Esophagus squamous epithelium (tissue), 5 donors: ENCODE measurements at places on chromosomes 12 and 14.

DNA sequence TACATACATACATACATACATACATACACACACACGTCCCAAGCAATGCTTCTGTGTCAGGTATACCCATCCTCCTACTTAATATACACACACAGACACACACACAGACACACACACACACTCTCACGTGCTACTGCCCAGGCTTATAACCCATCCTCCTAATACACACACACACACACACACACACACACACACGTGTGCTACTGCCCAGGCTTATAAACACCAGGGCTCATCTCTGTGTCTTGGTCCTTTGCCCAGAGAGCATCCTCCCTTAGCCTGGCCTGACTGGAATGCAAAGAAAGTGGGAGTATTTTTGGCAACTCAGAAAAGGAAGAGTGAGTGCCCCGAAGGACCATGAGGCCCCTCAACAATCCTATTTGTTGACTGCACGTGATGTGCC lies 129.0 kb downstream of the RBM19 start:
- DNase-seq, result no peak
- no peaks in the 10 kb centered on the region for H3K4me1 ChIP-seq
- no peak overlapping the region for H3K4me3 ChIP-seq
- H3K36me3 ChIP-seq, result no peaks in the 10 kb centered on the region

DNA sequence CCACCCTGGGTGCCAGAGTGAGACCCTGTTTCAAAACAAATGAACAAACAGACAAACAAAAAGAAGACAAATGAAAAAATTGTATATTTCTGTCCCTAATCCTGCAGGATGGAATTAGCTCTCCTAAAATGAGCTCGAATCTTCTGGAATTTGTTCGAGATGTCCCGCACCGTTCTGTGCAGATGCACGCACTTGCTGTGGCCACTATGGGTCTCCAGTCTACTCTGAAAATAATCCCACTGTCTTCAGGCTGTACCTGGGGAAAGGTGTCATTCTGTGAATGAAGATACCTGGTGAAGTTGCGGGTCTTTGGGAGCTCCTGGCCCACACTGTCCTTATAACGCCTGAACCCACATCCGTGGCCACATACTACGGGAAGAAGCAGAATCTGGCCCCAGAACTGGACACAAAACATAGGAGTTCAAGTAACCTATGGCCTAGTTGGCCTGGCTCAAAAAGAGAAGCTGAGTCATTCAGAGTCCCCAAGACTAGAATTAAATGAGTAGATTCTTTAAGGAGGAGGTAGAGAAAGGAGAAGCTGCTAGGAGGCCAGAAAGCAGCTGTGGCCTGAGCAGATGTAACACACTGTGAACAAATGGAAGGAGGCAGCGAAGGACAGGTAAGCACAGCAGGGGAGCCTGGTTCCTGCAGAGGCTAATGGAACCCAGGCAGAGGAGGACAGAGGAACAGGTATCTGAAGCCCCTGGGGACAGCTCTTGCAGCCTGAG lies 108.6 kb downstream of the FOXN3 start:
- H3K4me1 ChIP-seq, result peaks cover 17% of the 10 kb centered on the region
- H3K27me3 ChIP-seq, result no peaks in the 10 kb centered on the region
- H3K4me3 ChIP-seq, result no peak overlapping the region
- no peaks in the 10 kb centered on the region for H3K36me3 ChIP-seq
- no peak overlapping the region for H3K27ac ChIP-seq

DNA sequence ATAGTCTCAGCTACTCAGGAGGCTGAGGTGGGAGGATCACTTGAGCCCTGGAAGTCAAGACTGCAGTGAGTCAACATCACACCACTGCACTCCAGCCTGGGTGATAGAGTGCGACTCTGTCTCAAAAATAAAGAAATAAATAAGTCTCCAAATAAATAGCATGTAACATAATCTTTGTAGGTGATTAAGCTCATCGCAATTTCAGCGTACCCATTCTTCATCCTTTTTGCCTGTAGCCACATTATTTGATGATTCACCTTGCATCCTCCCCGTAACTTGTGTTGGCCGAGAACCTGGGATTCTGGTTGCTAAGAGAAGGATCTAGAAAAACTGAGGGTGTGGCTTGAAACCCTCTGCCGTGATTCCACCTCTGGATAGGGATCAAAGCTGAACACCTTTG lies 115.1 kb downstream of the GALC start:
- no peak for DNase-seq
- H3K4me3 ChIP-seq, result no peak overlapping the region
- no peak overlapping the region for H3K27ac ChIP-seq
- H3K4me1 ChIP-seq, result no peaks in the 10 kb centered on the region
- no peaks in the 10 kb centered on the region for H3K27me3 ChIP-seq
- H3K36me3 ChIP-seq, result no peaks in the 10 kb centered on the region

DNA sequence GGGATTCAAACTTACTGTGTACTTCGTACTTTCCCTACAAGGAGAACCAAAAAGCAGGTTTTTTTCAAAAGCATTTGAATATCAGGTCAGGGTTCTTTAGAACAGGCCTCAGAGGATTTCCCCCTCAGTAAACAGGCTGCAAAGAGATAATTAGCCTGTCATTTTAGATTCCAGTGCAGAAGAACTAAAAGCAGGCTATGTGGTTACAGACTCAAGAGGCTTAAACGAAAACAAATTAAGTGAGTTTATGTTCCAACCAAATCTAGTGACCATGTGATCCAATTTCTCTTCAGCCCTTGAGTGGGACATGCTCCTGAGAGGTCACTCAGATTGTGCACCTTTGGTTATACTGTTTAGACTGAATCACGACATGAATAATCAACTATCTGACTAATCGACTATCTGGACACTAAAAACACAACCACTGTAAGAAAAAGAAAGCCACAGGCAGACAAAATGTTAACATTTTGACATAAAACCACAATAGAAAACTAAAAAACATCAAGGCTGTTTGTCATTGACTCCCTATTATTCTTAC lies 4.5 kb downstream of the TMED8 start:
- no peak overlapping the region for H3K4me3 ChIP-seq
- peaks cover 19% of the 10 kb centered on the region for H3K4me1 ChIP-seq
- no peaks in the 10 kb centered on the region for H3K27me3 ChIP-seq
- no peak overlapping the region for H3K27ac ChIP-seq
- no peaks in the 10 kb centered on the region for H3K36me3 ChIP-seq

DNA sequence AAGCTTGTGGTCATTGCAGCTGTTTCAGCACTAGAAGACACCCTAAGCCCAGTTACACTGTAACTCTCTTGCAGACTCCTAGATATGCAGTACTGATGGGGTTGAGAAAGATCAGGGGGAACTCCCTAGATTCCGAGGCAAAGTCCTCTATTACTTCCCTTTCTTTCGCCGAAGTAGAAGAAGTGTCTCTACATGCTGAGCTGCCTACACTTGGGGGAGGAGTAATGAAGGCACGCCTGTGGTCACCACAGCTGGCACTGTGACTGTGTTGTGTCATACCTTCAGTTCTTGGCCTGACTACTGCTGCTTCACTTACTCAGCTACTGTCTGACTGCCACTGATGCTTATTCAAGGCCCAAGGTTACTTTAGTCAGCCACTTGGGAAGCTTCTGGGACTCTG lies 35.1 kb upstream of the RPL10L start:
- no peaks in the 10 kb centered on the region for H3K4me1 ChIP-seq
- H3K4me3 ChIP-seq, result no peak overlapping the region
- H3K27me3 ChIP-seq, result no peaks in the 10 kb centered on the region
- H3K36me3 ChIP-seq, result no peaks in the 10 kb centered on the region
- H3K27ac ChIP-seq, result no peak overlapping the region
- no peak for DNase-seq

DNA sequence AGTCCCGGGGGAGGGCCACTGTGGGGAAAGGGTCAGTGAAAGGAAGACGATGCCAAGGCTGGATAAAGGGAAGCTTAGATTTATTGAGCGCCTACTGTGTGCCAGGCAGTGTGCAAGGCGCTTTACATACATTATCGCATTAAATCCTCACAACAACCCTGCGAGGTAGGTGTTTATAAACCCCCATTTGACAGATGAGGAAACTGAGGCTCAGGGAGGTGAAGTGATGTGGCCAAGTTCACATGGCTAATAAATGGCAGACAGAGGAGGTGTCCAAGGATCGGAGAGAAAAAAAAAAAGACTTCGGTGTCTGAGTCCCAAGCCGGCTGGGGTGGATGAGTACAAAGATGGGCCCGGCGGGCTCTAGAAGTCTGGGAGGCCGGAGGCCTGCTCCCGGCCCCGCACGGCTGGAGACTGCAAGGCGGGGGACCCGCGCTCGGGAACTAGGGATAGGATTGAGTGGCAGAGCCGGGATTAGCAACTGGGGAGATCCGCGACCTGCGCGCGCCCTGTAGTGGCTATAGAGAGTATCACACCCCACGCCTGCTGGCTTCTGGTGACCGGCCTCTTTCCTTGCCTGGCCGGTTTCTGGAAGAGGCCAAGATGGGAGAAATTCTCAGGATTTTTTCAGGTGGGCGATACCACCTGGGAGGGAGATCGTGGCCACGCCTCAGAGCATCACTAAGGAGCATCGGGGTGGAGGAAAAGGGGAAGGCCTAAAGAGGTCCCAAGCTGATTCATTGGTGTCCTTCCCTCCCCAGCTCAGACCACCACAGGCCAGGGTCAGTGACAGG lies 3.9 kb downstream of the DDN start:
- peak overlapping the region; percentile 31 for H3K4me3 ChIP-seq
- H3K36me3 ChIP-seq, result no peaks in the 10 kb centered on the region
- no peak for DNase-seq
- peaks cover 32% of the 10 kb centered on the region for H3K4me1 ChIP-seq
- H3K27me3 ChIP-seq, result no peaks in the 10 kb centered on the region

- H3K36me3 ChIP-seq, result no peaks in the 10 kb centered on the region
- H3K27me3 ChIP-seq, result no peaks in the 10 kb centered on the region
- H3K4me3 ChIP-seq, result no peak overlapping the region
- no peak for DNase-seq
- H3K27ac ChIP-seq, result no peak overlapping the region
Observed at GRCh38 chr12:106037524-106038298, 101.0 kb downstream of the NUAK1 start.

DNA sequence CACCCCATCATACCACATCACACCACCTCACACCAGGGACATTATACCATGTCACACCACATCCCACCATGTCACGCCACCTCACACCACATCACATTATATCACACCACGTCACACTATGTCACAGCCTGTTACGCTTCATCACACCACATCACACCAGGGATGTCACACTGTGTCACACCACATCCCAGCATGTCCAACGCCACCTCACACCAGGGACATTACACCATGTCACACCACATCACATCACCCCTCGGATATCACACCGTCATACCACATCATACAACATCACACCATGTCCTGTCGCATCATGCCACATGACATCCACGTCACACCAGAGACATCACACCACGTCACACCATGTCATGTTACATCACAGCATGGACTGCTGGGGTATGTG lies 235.5 kb downstream of the TMEM121 start:
- H3K4me1 ChIP-seq, result no peaks in the 10 kb centered on the region
- no peaks in the 10 kb centered on the region for H3K36me3 ChIP-seq
- H3K27me3 ChIP-seq, result no peaks in the 10 kb centered on the region
- H3K27ac ChIP-seq, result no peak overlapping the region
- H3K4me3 ChIP-seq, result no peak overlapping the region
- no peak for DNase-seq

DNA sequence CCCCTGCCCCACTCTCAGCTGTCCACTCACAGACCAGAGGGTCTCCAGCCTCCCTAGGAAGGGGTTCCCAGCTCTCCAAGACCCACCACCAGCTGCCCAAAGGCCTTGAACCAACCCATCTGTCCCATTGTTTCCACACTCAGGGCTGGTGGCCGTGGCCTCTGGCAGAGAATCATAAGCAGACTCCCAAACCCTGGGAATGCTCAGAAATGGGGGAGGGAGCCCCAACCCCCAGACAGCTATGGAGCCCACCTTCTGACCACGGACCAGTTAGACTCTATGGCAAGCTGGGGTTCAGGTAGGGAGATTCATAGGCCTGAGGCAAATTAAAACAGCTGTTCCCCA lies 280.0 kb downstream of the DPF3 start:
- H3K4me1 ChIP-seq, result peaks cover 15% of the 10 kb centered on the region
- H3K27ac ChIP-seq, result no peak overlapping the region

GRCh38 chr12:4114986-4115385 lies 158.6 kb upstream of the CCND2 start:
- no peak overlapping the region for H3K27ac ChIP-seq
- DNase-seq, result no peak
- no peak overlapping the region for H3K4me3 ChIP-seq
- no peaks in the 10 kb centered on the region for H3K27me3 ChIP-seq

DNA sequence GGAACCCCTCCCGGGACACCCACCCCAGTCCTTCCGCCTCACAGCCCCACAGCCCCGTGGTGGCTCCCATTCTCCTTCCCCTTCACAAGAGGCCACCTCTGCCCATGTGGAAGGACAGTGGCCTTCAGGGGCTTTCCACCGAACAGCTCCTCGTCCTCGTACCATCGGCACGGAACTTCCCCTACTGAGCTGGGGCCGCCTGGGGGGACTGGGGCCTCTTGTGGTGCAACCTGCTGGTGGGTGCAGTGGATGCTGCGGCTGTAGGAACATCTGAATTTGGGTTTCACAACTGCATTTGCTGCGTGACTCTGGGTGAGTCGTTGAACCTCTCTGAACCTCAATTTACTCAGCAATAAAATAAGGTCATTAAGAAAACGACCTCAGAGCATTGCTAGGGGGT lies 50.9 kb downstream of the RFLNA start:
- no peak for DNase-seq
- H3K4me3 ChIP-seq, result no peak overlapping the region
- H3K27ac ChIP-seq, result no peak overlapping the region
- peaks cover 88% of the 10 kb centered on the region for H3K36me3 ChIP-seq
- H3K27me3 ChIP-seq, result no peaks in the 10 kb centered on the region

- H3K36me3 ChIP-seq, result no peaks in the 10 kb centered on the region
- no peak for DNase-seq
- peaks cover 22% of the 10 kb centered on the region for H3K4me1 ChIP-seq
- H3K27me3 ChIP-seq, result no peaks in the 10 kb centered on the region
- no peak overlapping the region for H3K4me3 ChIP-seq
Observed at GRCh38 chr12:88241862-88242570, 99.9 kb downstream of the TMTC3 start.

GRCh38 chr12:93179792-93180191 lies 197.9 kb upstream of the NUDT4 start:
- H3K4me1 ChIP-seq, result peaks cover 27% of the 10 kb centered on the region
- no peak overlapping the region for H3K4me3 ChIP-seq
- no peak overlapping the region for H3K27ac ChIP-seq
- no peak for DNase-seq
- no peaks in the 10 kb centered on the region for H3K27me3 ChIP-seq

GRCh38 chr12:105502426-105502930 lies 172.0 kb downstream of the C12orf75 start:
- no peaks in the 10 kb centered on the region for H3K36me3 ChIP-seq
- H3K27ac ChIP-seq, result no peak overlapping the region
- H3K4me3 ChIP-seq, result no peak overlapping the region
- no peak for DNase-seq

- DNase-seq, result no peak
- H3K36me3 ChIP-seq, result no peaks in the 10 kb centered on the region
- H3K27me3 ChIP-seq, result no peaks in the 10 kb centered on the region
- H3K4me3 ChIP-seq, result no peak overlapping the region
Observed at GRCh38 chr12:56040151-56040550, 1.6 kb upstream of the RPS26 start.

- H3K36me3 ChIP-seq, result no peaks in the 10 kb centered on the region
- H3K4me1 ChIP-seq, result no peaks in the 10 kb centered on the region
- no peaks in the 10 kb centered on the region for H3K27me3 ChIP-seq
- H3K27ac ChIP-seq, result no peak overlapping the region
Observed at GRCh38 chr14:91847693-91848092, 19.6 kb downstream of the TC2N start.
